Right renal pelvis (tissue), 4 donors: ENCODE measurements at places on chromosomes 6 and 20.

GRCh38 chr6:130778946-130779657 is 48.1 kb upstream of the SMLR1 start:
- no peak for DNase-seq

GRCh38 chr6:113809826-113810225 is 47.3 kb upstream of the MARCKS start:
- no peak for DNase-seq

GRCh38 chr20:59322585-59323454 is 22.4 kb downstream of the EDN3 start:
- no peak for DNase-seq

GRCh38 chr6:20575704-20576451 is 41.6 kb downstream of the CDKAL1 start:
- DNase-seq: no peak

GRCh38 chr6:113960795-113961194 is 10.2 kb downstream of the HDAC2 start:
- DNase-seq: no peak

DNA sequence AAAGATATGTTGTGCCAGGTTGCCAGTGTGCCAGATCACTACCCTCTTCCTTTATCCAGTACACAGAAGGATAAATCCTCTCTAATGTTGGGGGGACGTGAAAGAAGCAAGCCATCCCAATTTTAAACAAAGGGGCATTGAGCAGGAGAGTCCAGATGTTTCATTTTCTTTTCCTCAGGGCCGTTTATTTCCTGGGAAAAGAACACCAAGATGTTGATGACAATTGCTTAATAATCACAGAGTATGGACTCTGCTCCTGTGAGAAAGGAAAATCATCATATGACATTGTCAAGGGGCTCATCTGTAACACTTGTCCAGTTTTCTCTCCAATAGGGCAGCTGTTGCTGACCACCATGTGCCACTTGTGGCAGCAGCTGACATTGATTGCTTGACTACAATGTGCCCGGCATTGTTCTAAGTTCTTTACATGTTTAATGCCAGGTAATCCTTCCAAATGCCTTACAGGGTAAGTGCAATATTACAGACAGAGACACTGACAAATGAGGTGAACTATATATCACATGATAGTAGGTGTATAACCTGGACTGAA is 161.4 kb downstream of the CD109 start:
- no peak for DNase-seq

DNA sequence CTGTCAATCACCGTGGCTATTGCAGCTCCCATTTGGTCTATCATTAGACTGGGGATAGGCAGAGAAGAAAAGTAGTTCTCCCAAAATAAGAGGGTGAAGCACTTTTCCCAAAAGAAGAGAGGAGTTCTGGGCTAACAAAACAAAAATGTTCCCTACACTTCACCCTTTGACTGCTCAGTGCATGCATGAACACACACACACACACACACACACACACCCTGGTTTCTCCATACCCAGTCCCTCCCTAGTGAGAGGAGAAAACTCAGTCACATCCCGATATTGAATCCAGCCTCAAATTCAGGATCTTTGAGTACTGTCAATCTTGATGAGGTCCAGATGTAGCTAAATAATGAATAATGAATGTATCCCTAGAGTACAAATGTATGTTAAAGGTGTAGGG is 4.6 kb upstream of the TBPL1 start:
- no peak for DNase-seq

DNA sequence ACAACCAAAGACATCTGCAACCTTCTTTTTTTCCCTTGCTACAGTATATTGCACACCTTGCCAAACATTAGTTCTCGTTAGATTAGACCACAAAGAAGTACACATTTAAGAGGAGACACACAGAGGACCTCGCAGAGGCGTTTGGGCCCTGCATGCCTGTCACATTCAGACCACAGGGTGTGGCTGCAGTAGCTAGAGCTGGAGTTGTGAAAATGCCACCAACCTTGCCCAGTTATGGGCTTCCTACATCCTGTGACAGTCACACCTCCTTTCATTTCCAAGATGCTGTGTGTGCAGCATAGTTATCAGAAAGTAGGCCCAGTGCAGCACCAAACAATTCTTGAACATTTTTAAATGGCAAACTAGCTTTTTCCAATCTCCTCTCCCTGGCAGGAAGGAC is 2.4 kb downstream of the SYNE1 start:
- no peak for DNase-seq

- DNase-seq: no peak
These were observed 109.5 kb downstream of the CLVS2 start for GRCh38 chr6:123105561-123105960.

- DNase-seq: no peak
These were observed at the start of gene GLYATL3 for GRCh38 chr6:49499623-49500022. Gene GLYATL3, plus strand, starts transcription at chr6:49499923. Its CDS starts 12,068 bp downstream, at chr6:49511991.

DNA sequence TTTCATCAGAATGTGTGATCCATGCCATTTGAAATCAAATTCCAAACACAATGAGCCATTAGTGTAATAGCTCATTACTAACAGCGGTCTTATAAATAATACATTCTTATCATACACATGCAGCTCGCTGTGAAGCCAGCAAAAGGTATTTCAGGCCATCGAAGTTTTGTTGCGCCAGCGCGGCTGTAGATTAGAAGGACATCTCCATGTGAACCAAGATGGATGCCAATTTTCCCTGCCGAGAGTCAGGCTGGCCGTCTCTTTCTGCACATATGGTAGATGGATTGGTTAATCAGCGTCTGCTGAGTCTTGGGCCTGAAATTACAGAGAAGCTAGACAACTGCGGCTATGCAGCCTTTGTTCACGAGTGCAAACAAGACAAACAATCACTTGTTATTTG is 44.1 kb downstream of the CFAP61 start:
- DNase-seq: no peak

- no peak for DNase-seq
These were observed 253.0 kb upstream of the SOX4 start for GRCh38 chr6:21340573-21340972.

GRCh38 chr20:59598625-59599310 is 5.6 kb upstream of the PHACTR3 start:
- DNase-seq: no peak

DNA sequence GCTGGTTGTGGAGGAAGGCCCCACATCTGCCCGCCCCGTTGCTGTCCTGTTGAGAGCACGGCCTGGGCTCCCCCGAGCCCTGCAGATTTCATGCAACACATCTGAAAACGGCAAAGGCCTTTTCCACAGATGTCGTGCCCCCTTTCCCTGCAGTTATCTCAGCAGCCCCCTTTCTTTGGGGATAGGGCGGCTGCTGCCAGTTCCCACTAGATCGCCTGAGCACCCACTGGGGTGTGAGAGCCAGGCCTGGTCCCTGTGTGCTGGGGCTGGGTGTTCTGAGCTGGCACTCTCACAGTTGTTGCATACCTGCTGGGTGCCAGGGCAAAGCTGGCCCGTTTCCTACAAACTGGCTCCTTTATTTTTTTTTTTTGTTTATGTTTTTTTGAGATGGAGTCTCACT is 12.3 kb upstream of the MTG2 start:
- no peak for DNase-seq

- DNase-seq: no peak
These were observed 63.2 kb downstream of the RAB44 start for GRCh38 chr6:36760685-36761435.

DNA sequence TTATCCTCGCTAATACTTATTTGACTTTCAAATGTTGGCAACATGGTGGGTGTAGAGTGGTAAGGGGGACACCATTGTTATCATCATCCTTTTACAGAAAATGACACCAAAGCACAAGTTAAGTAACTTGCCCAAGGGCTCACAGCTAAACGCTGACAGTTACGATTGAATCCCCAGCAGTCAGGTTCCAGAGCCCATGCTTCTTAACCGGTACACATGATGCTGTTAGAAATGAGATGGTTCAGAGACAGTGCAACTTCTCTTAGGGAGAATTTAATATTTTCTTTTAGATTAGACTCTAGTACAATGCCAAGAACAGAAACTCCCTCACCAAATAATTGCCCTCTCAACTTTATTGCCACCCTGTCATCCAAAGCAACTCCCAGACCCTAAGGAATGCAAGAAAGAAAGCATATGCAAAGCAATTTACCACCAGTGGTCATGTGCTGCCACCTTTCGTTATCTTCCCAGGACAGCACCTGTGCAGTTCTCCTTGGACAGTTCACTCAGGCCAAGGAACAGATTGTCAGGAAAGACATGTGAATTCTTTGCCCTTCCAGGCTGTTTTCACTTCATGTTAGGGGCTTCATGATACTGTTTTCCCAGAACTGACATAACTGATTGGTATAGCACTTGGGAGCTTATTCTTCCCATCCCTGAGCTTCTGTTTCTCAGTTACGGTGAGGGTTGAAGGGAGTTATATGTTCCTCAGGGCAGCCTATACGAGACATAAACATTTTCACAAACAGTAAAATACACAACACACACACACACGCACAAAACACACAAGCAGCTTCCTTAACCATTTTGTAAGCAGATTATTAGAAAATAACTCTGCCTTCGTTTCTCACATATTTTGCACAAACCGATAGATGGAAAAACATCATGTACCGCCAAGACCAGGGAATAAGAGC is 5.1 kb downstream of the HLA-DMA start:
- DNase-seq: peak; percentile 65

GRCh38 chr6:90849686-90850085 is 262.8 kb upstream of the MAP3K7 start:
- DNase-seq: no peak

DNA sequence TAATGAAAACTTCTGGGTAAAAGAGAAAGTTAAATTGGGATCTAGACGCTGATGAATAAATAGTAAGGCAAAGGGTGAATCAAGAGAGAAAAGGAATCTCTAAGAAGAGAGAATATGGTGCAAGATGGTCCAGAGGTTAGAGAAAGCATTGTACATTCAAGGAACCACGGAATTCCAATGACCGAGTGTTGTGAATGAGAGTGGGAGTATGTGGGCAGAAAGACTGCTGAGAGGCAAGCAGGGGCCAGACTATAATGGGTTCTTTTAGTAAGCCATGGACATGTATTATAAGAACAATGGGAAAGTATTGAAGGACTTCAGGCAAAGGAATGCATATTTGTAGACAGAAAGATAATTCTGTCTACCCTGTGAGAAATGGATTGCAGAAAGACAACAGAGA is 45.2 kb downstream of the SPTLC3 start:
- no peak for DNase-seq

- DNase-seq: no peak
These were observed 110.1 kb upstream of the HS3ST5 start for GRCh38 chr6:114452785-114453401.

- DNase-seq: no peak
These were observed 51.4 kb upstream of the TNFAIP3 start for GRCh38 chr6:137815692-137816091.

GRCh38 chr20:24545168-24545567 is 75.7 kb downstream of the SYNDIG1 start:
- no peak for DNase-seq

GRCh38 chr20:16955462-16955861 is 207.3 kb downstream of the OTOR start:
- DNase-seq: no peak

- no peak for DNase-seq
These were observed 5.9 kb downstream of the ADGRF5 start for GRCh38 chr6:46915866-46916265.

DNA sequence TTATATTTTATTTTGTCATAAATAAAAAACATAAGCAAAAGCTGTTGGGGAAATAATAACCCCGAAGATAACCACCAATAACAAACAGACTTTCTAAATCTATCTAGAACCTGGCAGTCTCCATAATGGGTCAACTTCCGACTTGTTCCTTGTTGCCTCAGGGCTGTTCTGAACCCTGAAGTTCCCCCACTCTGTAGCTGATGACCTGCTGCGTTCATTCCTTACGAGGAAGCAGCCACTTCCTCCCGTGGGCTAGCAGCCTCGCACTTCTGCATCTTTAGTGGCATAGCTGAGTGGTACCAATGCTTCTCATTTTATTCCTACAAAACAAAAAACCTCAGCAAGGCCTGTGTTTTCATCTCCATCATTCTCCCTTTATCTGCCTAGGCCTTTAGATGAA is 103.0 kb downstream of the PLEKHG1 start:
- DNase-seq: no peak

GRCh38 chr20:47319517-47320252 is 36.8 kb downstream of the ZMYND8 start:
- DNase-seq: no peak

DNA sequence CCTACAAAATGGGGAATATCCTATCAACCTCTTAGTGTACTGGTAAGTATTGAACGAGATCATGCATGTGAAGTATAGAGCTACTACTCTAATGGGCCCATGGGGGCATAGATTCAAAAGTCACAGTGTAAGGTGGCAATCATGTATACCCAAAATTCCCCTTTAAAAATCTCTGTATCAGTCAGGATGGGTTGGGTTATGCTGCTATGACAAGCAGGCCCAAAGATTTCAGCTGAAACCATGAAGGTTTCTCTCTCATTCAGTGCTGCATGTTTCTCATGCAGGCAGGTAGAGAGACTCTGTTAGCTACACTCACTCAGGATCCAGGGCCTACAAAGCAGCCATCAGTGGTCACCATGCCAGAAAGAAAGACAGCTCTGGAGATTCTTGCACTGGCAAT is 166.6 kb downstream of the MAFB start:
- no peak for DNase-seq

- DNase-seq: no peak
These were observed 77.0 kb upstream of the B3GAT2 start for GRCh38 chr6:71033890-71034289.
